Urinary bladder (tissue), 4 donors: ENCODE measurements at places on chromosomes 3 and 15. TPM values are rescaled to one million over a fixed set of nuclear protein-coding genes. Genes with fewer than 3 reads are reported as not detected.

DNA sequence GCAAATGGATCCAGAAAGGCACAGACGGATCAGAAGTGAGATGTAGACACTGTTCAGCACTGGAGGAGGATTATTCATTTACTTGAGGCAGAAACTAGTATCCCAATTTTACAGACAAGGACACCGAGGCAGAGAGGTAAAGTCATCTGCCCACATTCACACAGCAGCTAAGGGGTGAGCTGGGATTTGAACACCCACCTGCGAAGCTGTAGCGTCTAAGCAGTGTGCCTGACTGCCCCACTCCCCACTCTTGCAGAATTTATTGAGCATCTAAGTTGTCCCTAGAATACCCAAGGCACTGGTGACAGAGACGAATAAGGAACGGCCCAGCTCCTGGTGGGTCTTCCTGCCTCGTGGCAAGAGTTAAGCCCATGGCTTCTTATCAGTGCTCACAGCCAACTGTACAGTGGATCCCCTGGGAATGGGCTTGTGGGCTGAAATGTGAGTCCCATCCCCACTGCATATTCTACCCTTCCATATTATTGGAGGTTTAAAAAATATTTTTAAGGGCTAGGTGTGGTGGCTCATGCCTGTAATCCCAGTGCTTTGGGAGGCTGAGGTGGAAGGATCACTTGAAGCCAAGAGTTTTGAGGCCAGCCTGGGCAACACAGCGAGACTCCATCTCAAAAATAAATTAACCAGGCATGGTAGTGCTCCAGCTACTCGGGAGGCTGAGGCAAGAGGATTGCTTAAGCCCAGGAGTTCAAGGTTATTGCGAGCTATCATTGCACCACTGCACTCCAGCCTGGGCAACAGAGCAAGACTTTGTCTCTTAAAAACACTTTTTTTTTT, 77.6 kb downstream of the IQSEC1 start:
- no peak for DNase-seq

DNA sequence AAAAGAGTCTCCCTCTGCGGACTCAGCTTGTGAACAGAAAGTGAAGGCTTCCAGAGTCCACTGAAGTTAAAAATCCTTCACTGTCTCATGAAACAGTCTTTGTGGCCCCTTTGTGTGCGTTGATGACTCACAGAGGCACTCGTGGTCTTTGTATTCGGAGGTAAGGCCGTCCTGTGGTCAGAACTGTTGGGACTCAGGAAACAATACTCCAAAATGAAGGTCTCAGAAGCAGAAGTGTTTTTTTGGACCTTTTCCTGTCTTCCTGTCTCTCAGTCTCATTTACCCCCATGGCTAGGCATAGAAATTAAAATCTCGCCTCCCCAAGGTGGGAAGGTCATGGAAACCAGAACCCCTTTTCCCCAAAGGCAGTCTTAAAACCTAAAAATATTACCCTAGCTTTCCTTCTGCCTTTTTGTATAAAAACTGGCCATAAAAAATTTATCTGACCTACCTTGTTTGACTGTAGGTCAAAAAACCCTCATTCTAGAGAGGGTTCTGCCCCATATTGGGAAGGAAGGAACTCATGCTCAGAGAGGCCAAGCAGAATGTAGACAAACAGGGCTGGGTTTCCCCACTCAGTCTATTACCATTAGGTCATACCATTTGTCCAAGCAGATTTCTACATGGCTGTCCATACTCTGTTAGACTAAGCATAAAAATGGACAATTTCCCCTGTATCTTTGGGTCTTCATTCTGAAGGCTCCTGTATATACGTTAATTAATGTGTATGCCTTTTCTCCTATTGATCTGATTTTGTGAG, 19.1 kb upstream of the EPB42 start:
- no peak for DNase-seq

GRCh38 chr3:136862617-136863322, 762 bp downstream of the NCK1 start:
- DNase-seq = peak; percentile 33

DNA sequence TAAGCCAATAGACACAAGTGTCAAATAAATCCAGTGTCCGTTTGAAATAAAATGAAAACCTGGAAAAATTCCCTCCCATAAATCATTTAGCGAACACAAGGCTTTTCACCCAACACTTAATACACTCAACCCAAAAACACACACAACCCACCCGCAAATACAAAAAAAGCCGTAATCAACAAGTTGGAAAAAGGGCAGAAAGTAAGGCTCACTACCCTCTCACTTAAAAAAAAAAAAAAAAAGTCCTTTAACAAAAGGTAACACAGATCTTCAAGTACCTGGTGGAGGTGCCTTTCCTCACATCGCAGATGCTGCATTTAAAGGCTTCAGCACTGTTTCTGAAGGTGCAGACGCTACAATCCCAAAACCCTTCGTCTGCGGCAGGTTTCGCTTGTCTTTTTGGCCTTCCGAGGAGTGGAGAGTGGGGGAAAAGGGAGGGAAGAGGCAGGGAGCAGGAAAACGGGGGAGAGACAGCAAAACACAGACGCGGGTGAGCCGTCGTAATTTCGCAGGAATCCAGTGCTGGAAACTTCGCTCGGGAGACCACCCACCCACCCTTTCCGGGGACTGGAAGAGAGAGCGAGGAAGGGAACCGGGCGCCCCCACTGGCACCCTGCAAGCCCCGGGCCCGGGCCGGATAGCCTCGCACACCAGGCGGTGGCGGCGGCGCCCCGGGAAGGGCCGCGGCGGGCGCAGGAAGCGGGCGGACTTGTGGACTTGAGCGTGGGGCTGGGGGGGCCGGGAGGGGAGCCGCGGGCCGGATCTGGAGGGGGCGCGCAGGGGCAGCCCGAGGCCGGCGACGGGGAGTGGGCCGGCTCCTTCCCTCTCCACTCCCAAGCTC, 401.8 kb downstream of the SHQ1 start:
- DNase-seq = peak; percentile 47

DNA sequence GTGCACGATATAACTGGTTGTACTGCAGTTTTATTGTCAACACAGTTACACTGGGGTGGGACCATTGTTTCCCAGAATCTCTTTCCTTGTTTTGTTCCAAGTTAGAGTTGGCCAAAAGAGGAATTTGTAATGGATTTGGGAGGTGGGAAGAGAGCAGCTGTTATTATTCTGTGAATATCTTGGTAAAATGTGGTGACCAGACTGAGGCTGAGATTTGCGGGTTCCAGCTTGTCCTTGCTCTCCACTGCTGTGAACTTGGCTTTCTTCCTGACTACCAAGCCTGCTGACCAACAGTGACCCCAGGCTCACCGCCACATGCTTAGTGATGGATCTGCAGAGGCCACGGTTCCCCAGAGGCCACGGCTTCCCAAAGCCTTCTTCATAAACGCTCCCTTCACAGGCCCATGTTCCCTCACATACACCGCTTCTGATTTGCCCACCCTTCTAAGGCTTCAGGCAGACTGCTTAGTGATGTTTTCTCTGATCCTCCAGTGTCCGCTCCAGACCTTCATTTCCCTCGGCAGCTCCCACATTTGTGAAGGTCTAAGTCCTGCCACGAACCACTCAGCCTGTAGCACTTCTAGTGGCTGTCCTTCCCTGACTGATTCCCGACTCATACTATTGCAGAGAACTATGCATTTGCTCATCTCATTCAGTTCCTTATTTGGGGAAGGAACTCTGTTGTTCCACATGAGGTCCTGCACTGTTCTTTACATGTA, 525.5 kb upstream of the RGMA start:
- no peak for DNase-seq

DNA sequence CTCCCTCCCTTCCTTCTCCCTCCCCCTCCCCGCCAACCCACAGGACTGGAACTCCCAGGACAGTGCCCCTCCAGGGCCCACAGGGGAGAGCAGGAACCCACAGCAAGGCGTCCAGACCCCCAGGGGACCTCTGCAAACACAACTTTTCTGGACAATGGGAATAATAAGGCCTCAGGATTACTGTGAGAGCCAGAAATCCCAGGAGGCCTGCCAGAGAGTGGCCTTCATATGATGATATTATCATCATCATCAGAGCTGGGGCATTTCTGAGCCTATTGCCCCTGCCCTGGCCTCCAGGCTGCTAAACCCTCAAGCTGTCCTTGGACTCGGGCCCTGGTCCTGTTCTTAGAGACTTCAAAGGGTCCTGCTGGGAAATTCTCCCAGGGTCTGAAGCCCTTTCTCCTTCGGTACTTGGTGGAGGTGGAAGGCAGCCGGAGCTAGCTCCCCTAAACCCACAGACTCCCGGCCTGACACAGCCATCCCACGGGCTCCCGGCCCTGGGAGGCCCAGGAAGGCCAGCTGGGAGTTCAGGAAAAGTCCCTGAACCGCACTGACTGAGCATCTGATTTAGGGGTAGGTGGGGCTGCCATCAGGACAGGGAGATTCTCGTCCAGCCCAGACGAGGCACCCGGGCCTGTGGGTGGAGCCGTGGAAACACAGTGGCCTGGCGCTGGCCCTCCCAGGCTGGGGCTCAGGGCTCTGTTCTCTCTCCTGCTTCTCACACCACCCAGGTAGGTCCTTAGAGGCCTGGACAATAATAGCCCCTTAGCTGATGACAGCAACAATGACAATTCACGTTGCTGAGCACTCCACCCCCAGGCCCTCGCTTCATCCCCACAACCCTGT, 4.9 kb downstream of the CALML4 start:
- no peak for DNase-seq

- DNase-seq = no peak
These were observed at the start of gene GABRB3 for GRCh38 chr15:26772154-26773066. GABRB3 (minus strand) TSS chr15:26773066.

SST gene
- 2.3 TPM for total RNA-seq
